Activated B cell treated with CpG ODN at 0.5 μM for 24 hours (primary cell): ENCODE measurements at places on chromosomes 4 and X. TPM values are rescaled to one million over a fixed set of nuclear protein-coding genes. Genes with fewer than 3 reads are reported as not detected.

DNA sequence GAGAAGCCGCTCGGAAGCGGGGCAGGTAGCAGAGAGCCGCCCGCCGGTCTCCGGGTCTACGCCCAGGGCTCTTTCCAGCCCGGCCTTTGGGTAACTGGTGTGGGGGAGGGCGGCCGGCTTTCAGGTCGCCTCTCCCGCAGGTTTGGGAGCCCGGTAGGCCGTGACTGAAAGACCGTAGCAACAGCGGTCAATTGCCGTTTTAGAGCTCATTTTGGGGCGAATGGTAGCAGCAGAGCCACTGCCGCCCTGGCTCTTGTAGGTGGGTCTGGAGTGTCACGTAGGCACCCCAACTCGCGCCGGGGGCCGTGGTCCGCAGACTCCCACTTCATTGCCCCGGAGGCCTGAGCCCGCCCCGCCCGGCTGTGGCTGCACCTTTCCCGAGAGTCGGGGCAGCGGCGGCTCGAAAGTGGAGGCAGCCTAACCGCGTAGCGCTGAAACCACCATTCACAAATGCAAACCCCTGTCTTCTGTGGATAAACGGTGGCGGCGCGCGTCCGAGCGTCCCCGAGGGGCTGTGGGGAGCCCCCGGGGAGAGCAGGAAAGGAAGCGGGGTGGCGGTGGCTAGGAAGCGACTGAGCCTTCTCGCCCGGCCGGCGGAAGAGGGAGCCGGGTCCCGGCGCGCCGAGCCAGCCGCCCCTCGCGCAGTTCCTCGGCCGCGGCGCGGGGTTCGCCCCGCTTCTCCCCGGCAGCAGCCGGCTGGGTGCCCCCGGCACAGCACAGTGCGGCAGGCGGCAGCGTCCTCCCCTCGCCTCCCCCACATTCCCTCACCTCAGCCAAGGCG is 2185.1 kb upstream of the TENM3 start:
- H3K4me1 ChIP-seq = peaks cover 11% of the 10 kb centered on the region
- no peaks in the 10 kb centered on the region for H3K36me3 ChIP-seq
- peaks cover 38% of the 10 kb centered on the region for H3K27me3 ChIP-seq
- H3K27ac ChIP-seq = no peak overlapping the region
- DNase-seq = no peak

DNA sequence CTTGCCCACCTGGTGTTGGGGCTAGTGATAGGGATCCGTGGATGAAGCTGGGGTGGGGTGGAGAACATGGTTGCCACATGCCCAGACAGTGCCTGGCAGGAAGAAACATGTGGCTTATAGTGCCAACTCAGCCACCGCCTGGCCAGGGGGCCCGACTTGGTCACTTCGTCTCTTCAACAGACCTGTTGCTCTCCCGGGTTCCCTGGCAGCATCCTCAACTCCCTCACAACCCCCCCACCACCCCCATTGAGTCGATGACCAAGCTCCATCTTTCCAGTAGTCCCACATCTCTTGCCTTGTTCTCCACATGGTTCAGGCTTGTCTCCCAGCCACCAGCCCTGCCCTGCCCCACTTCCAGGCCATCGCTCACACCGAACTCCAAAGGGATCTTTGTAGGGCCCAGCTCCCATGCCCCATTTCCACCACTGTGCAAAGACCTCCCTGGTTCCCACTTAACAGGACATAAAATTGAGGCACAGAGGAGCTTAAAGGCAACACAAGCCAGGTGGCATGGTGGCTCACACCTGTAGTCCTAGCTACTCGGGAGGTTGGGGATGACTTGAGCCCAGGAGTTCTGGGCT is 7.8 kb downstream of the PNCK start:
- no peak for DNase-seq
- H3K36me3 ChIP-seq = no peaks in the 10 kb centered on the region
- no peak overlapping the region for H3K27ac ChIP-seq
- H3K4me3 ChIP-seq = no peak overlapping the region

GRCh38 chr4:123479944-123480343 is 83.3 kb downstream of the SPRY1 start:
- H3K4me1 ChIP-seq = peaks cover 20% of the 10 kb centered on the region
- no peak overlapping the region for H3K27ac ChIP-seq
- H3K27me3 ChIP-seq = no peaks in the 10 kb centered on the region
- H3K36me3 ChIP-seq = no peaks in the 10 kb centered on the region
- no peak overlapping the region for H3K4me3 ChIP-seq

GRCh38 chrX:31223817-31224216 is 152.0 kb upstream of the FTHL17 start:
- peak overlapping the region; percentile 39 for H3K4me3 ChIP-seq
- no peaks in the 10 kb centered on the region for H3K27me3 ChIP-seq
- no peaks in the 10 kb centered on the region for H3K36me3 ChIP-seq
- H3K4me1 ChIP-seq = peaks cover 30% of the 10 kb centered on the region

The GABRG1 gene
- not detected in 2 replicates for total RNA-seq

- no peaks in the 10 kb centered on the region for H3K27me3 ChIP-seq
- H3K4me1 ChIP-seq = no peaks in the 10 kb centered on the region
- H3K36me3 ChIP-seq = peaks cover 75% of the 10 kb centered on the region
- H3K4me3 ChIP-seq = no peak overlapping the region
- no peak overlapping the region for H3K27ac ChIP-seq
Observed at GRCh38 chr4:1336088-1336491, 10.9 kb upstream of the UVSSA start.
